ENCODE measurements at places on chromosomes 12 and 14. TPM values are rescaled to one million over a fixed set of nuclear protein-coding genes. Genes with fewer than 3 reads are reported as not detected.

The SLC15A4 gene
- 30.2 TPM for total RNA-seq

The RTL1 gene
- total RNA-seq: not detected

The ASCL1 gene
- total RNA-seq: not detected

The KRT75 gene
- total RNA-seq: not detected

The CNTN1 gene
- 0.17 TPM for total RNA-seq

The NKX2-1 gene
- not detected for total RNA-seq

The AQP6 gene
- 0.05 TPM for total RNA-seq

The OVCH1 gene
- not detected for total RNA-seq

The SLC4A8 gene
- total RNA-seq: 1.7 TPM

The DYRK4 gene
- total RNA-seq: 18.9 TPM

All from dermis blood vessel endothelial cell (primary cell).